Renal cortex interstitium (tissue), 15 donors: ENCODE measurements at places on chromosomes 2 and 18. TPM values are rescaled to one million over a fixed set of nuclear protein-coding genes. Genes with fewer than 3 reads are reported as not detected.

The MATN3 gene
- polyA plus RNA-seq: 3.0 TPM

The CRYGC gene
- polyA plus RNA-seq: not detected

The NLRC4 gene
- 0.92 TPM for polyA plus RNA-seq

The TLX2 gene
- not detected for polyA plus RNA-seq

The PARD3B gene
- polyA plus RNA-seq: 33.1 TPM

The DYNAP gene
- not detected for polyA plus RNA-seq

The IL36RN gene
- polyA plus RNA-seq: not detected

The EPB41L3 gene
- 57.5 TPM for polyA plus RNA-seq

The FTCDNL1 gene
- 2.0 TPM for polyA plus RNA-seq

- DNase-seq: peak; percentile 86
Observed at GRCh38 chr2:7026742-7027141, 109.5 kb downstream of the RNF144A start.

GRCh38 chr2:72425996-72426395, 278.3 kb upstream of the CYP26B1 start:
- DNase-seq: no peak

DNA sequence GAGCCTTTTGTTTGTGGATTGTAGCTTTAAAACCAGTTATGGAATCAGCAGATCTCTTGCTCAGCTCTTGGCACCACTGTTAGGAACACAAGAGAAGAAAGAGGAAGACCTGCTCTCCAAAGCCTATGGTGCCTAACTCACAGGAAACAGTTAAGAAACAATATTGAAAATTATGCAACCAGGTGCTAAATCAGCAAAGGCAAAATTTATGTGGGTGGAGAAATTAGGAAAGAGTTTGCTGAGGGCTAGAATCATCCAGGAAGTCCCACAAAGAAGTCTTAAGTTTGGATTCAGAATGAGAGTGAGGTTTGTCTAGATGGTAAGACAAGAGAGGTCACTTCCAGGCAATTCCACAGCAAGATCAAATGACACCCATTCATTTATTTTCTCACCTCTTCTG, 49.4 kb downstream of the AOX1 start:
- no peak for DNase-seq

DNA sequence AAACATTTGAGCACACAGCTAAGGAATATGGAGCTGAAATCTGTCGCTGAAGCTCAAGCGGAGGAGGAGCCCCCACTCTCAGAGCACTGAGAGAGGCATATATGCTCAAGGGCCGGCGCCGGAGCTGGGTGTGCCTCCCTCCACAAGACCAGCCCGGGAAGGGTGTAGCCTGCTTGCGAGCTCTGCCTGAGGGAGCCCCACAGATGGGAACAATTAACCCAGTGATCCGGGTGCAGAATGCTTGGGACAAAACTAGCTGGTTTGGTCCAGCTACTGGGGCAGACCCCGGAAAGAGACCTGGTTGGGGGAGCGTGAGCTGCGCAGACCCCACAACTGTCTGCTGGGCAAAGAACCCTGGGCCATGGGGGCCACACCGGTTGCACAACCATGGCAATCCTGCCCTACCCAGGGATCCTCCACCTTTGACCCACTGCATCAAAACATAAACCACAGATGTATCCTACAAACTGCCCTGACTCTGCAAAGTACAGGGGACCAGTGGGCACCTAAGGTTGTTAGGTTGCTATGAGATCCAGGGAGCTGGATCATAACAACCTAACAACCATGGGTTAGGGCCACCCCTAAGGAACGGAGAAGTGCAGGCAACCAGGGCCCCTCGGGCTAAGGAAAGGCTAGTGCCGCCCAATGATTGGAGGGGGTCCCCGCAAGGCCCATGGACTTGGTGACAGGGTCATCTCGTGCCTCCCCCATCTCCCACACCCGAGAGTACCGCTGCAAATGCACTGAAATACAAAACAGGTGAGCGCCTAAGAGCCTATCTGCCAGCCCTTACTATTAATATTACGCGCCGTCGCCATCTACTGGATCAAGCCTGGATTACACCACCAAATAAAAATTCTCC, 53.4 kb upstream of the SCN1A start:
- DNase-seq: peak; percentile 29

DNA sequence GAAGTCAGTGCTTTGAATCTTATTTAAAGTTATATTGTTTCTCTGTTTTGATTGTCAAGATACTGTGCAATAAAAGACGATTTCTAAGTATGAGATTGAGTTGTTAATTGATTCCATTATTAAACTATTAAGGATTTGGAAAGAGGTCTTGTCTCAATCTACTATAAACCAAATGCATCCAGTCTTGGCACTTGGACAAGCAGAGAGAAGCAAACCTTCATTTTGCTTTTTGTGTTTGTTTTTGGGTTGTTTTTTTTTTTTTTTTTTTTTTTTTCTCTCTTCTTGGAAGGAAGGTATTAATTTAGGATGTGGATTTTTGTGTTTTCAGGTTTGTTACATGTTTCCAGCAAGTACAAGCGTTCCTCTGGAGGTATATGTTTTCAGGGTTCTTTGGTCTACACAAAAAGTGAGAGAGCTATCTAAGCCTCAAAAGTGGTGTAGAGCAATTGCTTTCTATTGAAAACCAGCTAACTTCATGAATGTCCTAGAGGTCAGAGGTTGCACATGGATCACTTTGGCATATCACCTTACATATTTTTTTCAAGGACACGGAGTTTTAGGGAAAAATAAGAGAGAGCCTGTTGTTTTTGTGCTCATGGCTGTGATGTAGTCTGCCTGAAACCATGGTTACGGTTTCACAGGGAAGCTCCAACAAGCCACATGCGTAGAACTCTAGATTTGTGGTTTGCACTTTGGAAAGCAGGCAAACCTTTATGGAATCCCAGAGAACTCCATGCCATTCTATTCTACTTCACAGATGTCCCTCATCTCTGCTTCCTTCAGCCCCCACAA, 1.8 kb downstream of the PRKCE start:
- DNase-seq: no peak

DNA sequence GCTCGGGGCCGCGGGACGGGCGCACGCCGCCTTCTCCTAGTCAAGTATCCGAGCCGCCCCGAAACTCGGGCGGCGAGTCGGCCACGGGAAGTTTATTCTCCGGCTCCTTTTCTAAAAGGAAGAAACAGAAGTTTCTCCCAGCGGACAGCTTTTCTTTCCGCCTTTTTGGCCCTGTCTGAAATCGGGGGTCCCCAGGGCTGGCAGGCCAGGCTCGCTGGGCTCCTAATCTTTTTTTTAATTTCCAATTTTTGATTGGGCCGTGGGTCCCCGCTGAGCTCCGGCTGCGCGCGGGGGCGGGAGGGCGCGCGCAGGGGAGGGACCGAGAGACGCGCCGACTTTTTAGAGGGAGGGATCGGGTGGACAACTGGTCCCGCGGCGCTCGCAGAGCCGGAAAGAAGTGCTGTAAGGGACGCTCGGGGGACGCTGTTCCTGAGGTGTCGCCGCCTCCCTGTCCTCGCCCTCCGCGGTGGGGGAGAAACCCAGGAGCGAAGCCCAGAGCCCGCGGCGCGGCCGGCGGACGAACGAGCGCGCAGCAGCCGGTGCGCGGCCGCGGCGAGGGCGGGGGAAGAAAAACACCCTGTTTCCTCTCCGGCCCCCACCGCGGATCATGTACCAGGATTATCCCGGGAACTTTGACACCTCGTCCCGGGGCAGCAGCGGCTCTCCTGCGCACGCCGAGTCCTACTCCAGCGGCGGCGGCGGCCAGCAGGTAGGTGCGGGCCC, 617 bp downstream of the FOSL2 start:
- no peak for DNase-seq

- DNase-seq: no peak
Observed at GRCh38 chr2:16861111-16861510, 195.5 kb upstream of the CYRIA start.

GRCh38 chr18:36124841-36125240, 4.3 kb downstream of the SLC39A6 start:
- DNase-seq: no peak

GRCh38 chr2:9554921-9555296, 721 bp downstream of the ADAM17 start:
- no peak for DNase-seq

- DNase-seq: no peak
Observed at GRCh38 chr2:176833671-176834070, 378.9 kb upstream of the HNRNPA3 start.

- DNase-seq: no peak
Observed at GRCh38 chr2:25251422-25252273, 83.3 kb upstream of the POMC start.

GRCh38 chr2:15826273-15826717, 114.1 kb upstream of the MYCN start:
- DNase-seq: no peak

DNA sequence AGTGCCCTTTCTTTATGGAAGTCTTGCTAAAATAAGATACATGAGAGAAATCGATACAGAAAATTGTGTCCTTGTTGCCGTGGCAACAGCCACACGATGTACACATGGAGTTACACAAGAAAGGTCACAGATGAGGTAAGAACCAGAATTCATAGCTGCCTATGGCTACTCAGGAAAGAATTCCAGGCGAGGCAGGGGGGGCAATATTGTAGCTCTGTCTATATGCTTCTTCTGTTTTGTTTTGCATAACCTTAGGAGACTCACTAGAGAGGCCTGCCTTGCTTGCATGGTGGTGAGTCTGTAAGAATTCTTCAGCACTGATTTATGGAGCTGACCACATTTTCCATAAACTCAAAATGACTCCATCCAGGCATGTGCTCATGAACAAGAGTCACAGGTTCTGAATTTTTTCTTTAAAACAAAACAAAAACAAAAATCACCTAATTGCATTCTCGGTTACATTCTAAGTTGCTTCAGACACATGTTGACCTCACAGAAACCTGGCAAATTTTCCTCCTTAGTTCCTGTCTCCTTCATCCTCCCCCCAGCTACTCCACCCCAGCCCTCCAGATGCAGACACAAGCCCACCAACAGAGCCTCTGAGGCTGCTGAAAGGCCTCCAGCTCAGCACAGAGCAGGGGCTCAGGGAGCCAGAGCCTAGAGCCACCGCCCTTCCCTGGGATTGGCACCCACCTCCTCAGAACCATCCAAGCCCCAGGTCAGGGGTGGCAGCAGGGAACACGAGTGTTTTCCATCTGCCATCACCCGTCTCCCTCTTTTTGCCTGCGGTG, 183.5 kb downstream of the ANTXR1 start:
- DNase-seq: no peak

- DNase-seq: no peak
Observed at GRCh38 chr18:78859686-78860085, 119.9 kb upstream of the SALL3 start.

DNA sequence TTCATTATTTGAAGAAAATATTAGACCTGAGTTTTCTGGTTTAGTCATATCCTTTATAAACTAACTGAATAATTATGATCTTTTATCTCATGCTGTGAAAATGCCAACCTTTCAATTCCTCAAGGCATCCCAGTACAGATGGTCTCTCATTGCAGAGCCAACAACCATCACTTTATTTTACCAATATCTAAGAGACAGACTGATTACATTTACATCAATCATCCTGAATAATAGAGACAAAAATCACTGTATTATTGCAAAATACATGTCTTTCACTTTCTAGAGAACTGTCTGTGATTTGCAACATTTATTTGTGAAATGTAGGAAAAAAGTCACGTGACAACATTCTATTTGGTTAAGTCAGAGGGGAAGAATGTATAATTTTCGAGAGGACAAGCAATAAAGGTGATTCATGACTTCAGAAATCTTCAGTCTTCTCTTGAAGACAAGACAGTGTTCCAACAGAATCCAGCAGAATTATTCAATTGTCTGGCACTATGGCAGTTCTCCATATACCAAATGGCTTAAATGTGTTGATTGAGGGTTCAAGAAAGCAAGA, 503.6 kb upstream of the SYT4 start:
- DNase-seq: no peak

GRCh38 chr2:16666449-16666801, 791 bp upstream of the CYRIA start:
- no peak for DNase-seq

GRCh38 chr18:61154866-61155265, 178.4 kb upstream of the CDH20 start:
- no peak for DNase-seq

DNA sequence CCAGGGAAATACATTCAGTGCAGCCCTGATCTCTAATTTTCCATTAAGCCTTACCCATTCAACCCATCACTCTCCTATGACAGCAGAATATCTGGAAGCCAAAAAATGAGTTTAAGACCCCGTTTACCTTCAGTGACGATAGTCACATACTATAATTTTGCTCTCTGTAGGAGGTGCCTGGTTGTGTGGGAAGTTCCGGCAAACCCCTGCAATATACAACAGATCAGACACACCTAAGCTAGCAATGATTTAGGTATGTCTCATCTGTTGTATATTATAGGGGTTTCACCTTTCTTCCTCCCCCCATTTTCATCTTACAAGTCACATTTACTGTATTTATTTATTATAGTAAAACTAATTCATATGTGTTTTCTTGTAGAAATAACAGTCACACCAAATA, 101.7 kb downstream of the DOCK10 start:
- DNase-seq: no peak

DNA sequence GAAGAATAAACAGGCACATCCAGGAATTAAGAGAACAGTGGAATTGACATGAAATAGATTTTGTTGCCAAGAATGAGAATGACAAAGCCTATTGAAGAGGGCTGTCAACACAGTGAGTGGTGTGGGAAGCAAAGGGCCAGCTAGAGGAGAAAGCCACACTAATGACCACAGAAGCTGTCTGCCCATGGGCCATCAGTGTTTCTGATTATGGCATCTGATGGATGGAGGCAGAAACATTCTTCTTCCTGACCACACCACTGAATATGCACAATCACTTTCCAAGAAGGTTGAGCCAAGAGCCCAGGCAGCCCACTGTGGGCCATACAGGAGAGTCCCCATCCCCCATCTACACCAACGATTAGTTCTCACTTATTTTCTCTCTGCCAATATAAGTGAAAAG, 146.0 kb upstream of the SH3BP4 start:
- no peak for DNase-seq

- no peak for DNase-seq
Observed at GRCh38 chr2:216287251-216287650, 85.0 kb downstream of the MARCHF4 start.

GRCh38 chr18:8791171-8791651, 85.9 kb downstream of the MTCL1 start:
- no peak for DNase-seq

- DNase-seq: no peak
Observed at GRCh38 chr18:13522256-13522655, 204.1 kb downstream of the FAM210A start.

DNA sequence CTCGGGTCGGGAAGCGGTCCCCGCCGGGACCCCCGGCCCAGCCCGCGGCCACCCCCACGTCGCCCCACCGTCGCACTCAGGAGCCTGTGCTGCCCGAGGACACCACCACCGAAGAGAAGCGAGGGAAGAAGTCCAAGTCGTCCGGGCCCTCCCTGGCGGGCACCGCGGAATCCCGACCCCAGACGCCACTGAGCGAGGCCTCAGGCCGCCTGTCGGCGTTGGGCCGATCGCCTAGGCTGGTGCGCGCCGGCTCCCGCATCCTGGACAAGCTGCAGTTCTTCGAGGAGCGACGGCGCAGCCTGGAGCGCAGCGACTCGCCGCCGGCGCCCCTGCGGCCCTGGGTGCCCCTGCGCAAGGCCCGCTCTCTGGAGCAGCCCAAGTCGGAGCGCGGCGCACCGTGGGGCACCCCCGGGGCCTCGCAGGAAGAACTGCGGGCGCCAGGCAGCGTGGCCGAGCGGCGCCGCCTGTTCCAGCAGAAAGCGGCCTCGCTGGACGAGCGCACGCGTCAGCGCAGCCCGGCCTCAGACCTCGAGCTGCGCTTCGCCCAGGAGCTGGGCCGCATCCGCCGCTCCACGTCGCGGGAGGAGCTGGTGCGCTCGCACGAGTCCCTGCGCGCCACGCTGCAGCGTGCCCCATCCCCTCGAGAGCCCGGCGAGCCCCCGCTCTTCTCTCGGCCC, 13.6 kb downstream of the SPEG start:
- no peak for DNase-seq
